Activated CD4-positive, alpha-beta T cell treated with anti-CD3 and anti-CD28 coated beads, Interleukin-2, Interleukin-6, amounts not matched to agents 100 ng/mL and 50 ng/mL, durations not matched to agents 16 hours and 8 hours (primary cell): ENCODE measurements at places on chromosomes 7 and 10.
A peak's percentile ranks its signal among the peaks of the same experiment; 100 is the strongest.

- peak; percentile 61 for DNase-seq
These were observed 61.4 kb downstream of the ST7 start for GRCh38 chr7:117014673-117015133.

DNA sequence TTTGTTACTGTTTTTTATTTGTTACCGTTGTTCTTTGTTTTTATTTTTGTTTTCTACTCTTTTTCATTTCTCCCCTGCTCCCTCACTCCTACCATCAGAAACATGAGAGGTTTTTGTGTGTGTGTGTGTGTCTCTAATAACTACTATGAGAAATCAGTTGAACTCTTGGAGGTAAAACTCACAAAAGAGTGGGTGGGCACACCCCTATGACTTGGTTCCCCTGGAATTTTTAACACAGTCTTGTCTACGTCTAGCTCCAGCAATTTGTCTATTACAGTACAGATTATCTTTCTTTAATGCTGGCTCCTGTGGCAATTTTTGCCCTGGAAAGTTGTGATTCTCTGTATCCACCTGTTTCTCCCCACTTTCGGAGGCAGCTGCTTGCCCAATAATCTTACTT, 56.2 kb downstream of the AOAH start:
- DNase-seq: no peak

DNA sequence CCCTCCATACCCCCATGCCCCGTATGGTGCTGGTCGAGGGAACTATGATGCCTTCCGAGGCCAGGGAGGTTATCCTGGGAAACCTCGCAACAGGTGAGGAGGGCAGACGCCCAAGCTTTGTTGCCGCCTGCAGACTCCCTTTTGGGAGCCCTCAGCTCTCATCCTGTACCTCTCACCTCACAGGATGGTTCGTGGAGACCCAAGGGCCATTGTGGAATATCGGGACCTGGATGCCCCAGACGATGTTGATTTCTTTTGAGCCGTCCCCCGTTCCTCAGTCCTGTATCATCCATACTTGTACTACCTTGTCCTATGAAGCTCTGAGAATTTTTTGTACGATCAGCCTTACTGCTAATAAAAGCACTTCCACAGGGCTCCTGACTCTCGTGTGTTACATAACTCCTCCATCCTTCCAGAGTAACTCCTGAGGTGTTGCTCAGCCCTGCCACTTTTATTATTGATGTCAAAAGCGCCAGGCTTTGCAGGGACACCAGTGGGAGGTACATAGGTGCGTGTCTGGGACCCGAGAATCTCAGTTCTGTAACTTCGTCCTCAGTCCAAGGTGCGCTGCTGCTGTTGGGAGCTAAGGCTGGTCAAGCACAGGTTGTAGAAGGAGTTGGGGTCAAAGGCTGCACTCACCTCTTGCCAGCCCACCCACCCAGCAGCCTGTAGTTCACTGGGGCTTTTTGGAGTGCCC, 1.1 kb downstream of the UFSP1 start:
- DNase-seq: no peak

DNA sequence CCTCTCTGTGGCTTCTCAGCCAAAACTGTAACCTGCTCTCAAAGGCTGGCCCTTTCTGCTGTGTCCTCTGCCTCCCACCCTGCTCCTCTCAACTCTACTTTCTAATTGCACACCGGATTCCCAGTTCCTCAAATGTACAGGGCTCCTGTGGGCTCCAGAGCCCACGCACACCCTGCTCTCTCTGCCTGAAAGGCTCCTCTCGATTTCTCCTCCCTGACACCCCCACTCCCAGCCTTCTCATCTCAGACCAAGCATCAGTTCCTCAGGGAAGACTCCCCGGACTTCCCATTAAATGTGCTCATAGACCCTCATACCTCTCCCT, 111.7 kb upstream of the STEAP1B start:
- DNase-seq: no peak

DNA sequence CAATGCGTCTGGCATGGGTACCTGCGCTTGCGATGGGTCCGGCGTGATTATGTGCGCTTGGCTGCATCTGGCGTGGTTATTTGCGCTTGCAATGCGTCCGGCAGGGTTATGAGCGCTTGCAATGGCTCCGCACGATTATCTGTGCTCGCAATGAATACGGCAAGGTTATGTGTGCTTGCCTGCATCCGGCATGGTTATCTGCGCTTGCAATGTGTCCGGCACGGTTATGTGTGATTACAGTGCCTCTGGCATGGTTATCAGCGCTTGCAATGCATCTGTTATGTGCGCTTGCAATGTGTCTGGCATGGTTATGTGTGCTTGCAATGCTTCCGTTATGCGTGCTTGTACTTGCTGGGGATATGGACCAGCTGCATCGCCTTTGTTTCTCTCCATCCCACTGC, 37.7 kb downstream of the RBAK start:
- no peak for DNase-seq

DNA sequence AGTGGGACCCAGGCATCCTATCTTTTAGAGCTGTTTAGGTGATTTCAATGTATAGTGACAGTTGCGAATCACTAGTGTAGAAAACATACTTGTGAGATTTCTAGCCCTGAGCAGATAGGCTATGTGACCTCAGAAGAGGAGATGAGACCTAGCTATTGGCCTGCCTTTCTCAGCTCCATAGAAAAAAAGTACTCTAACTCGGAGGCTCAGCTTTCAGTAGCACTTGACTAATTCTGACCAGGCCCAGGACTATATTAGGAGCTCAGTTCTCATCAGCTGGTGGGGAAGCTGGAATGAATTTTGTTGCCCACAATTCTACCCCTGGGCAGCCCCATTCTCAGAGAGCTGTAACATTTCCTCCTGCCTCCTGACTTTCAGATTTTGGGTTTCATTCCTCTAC, 179.9 kb upstream of the NAMPT start:
- DNase-seq: no peak

GRCh38 chr7:151310578-151310977, 31.0 kb upstream of the NUB1 start:
- DNase-seq: no peak

GRCh38 chr10:55628260-55628701, 732.8 kb downstream of the ZWINT start:
- DNase-seq: no peak

DNA sequence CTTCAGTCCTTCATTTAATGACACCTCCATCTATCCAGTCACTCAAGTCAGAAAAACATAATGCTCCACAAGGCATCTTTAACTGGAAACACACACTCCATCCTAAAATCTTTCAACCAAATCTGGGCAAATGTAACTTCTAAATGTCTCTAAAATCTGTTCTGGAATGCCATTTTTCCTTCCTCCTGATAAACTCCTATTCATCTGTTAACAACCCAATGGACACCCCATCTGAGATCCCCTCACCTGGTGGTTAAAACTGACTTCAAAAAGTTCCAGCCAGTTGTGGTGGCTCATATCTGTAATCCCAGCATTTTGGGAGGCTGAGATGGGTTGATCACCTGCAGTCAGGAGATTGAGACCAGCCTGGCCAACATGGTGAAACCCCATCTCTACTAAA, 78.7 kb downstream of the ARHGAP21 start:
- DNase-seq: no peak

GRCh38 chr10:113003052-113003451, 53.0 kb downstream of the TCF7L2 start:
- no peak for DNase-seq

DNA sequence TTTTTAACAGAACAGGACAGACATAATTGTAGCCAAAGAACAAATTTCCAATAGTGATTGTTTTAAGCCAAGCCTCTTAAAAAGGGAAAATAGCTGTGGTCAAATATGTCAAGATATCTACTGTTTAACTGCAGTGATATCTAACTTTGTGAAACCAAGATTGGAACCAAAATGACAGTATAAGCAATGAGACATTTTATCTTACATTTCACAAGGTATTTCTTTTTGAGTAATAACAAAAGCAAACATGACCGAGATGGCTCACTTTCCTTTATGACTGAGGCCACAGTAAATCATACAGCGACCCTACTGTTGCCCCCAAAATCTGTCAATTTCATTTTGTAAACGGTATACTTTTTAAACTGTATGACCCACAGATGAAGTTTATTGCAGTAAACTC, 215.8 kb downstream of the MLLT10 start:
- DNase-seq: peak; percentile 22

DNA sequence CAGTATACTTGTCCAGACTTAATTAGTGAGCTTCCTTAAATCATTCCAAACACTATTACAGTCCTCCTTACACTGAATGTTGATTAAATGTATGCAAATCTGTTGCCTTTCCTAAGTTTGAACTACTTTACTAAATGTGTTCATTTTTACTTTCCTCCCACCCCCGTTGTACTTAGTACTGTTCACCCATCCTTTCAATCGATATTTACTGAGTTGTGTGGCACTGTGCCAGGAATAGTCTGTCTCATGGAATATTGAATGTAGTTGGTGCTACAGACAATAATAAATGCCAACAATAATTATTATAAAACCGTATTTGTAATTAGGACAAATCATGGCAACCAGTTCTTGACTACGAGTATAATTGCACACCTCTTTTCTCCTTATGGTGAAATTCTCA, 335.7 kb downstream of the GPR37 start:
- DNase-seq: no peak

DNA sequence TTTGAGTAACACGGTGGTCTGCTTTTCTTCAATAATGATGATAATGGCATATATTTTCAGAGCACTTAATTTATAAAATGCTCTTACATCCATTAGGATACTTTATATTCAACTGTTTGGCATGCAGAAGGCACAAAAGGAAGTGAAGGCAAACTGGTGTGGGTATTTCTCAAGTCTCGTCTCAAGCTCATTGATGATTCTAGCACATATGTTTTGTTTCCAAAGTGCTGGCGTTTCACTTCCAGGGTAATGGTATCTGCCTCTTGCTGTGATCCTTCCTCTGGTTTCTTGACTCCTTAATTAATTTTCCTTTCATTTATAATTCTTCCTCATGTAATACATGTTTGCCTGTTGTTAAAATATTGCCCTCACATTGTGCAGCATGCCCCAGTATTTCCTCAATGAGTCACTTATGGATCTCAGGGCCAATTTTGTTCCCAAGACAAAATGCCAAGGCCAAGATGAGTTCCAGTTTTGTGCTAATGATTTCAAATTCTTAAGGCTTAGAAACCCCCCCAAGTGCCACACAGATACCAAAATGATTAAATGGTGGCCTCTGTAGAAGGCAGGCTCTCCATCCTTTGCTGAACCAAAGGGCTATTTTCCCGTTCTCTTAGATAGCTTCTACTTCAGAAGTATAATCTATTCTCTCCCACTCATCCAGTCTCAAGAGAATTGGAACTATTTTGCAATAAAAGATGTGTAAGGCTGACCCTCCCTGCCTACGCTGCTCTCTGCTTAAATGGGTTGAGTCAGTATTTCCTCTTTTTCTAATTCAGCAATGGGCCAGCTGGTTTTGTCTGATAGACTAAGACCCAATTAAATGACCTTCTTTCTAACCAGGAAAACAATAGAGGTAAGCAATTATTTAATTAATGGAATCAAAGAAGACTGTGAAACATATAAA, 171.2 kb downstream of the ZNF365 start:
- DNase-seq: no peak

- no peak for DNase-seq
These were observed 173.9 kb upstream of the CDK1 start for GRCh38 chr10:60604342-60604741.

DNA sequence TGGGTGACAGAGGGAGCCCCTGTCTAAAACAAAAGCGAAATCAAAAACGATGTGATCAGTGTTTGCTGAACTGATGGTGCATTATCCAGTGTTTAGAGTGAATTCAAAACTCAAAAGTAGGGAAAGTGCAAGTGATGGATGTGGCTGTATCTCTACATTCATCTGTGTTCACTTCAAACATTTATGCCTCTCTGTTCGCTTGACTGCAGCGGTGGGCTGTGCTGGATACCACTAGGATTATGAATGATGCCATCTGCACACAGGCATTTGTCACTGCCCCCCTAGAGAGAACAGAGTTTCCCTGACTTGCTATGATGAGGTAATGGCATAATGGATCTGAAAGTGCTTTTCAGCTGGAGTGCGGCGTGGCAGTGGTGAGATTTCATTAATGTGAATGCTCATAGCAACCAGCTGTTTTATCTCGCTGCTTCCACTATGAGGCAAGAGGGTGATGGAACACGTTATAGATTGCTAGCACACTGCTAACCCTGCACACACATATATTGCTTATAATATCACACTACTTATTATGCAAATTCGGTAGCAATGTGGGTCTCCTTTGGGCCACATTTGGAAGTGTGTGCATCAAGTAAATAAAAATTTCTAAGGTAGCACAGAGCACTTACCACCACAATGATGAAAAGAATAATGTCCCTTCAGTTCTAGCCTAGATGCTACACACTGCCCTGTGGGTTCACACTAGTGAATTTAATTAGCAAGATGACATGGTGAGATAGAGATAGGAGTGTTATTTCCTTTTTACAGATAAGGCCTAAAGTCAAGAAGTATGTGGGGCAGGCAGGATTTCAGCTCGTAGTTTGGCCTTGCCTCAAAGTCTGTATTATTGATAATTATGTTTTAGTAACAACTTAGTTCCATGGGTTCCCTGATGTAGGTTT, 164.7 kb downstream of the CAMK1D start:
- DNase-seq: no peak

DNA sequence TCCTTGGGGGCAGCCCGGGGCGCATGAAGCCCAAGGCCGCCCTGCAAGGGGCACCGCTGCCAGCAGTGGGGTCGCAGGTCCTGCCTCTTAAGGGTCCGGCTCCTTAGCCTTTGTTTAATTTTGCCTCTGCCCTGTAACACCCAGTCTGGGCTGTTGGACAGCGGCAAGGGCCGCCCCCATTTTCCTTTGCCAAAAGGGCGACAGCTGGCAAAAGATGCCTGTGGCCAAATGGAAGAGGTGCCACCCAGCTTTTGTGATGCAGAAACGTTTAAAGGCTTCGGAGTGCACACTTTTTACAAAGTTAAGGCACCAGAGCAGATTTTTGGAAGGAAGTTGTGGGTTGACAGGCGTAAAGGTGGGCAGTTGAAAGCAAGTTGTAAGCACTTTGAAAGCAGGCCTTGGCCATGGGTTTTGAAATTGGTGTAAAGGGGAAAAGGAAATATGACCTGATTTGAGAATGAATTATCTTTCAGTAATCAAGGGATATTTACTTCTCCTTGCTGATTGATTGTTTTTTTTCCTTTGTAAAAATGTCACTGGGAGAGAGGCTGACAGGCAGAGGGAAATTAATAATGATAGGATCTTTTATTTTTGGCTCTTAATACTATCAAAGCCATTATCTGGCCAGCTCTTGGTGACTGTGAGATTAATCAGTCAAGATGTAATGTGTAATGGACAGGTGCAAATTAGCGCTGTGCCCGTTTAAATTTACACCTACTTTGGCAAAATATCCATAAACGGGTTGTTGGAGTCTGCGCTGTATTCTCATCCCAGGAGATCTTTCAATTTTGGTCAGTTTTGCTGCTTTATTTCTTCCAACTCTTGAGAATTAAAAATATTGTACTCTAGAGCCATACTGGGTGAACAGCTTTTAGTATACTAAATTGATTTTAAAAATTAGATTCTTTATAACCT, 1.2 kb downstream of the CASD1 start:
- DNase-seq: peak; percentile 54

- no peak for DNase-seq
These were observed 32.1 kb upstream of the GATAD1 start for GRCh38 chr7:92415225-92415624.

GRCh38 chr10:108453166-108453565, 1288.7 kb upstream of the SORCS1 start:
- DNase-seq: no peak
